Suppressor macrophage (primary cell): ENCODE measurements at places on chromosomes 12 and 14.

DNA sequence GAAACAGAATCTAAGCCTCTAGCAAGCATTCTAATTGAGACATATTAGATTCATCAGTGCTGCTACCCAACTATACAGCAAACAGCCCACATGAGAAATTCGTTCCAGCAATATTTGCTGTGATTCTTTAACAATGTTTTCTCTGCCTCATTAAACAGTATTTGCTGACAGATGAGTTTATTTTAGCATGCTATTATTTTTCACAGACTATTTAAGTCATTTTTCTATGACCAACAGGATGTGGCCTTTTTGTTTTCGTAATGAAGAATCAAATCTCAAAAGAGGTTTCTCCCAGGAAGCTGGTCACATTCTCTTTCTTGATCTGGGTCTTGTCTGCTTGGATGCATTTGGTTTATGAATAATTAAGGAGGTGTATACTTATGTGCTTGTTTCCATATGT, 23.2 kb upstream of the SERPINA12 start:
- no peak for DNase-seq

DNA sequence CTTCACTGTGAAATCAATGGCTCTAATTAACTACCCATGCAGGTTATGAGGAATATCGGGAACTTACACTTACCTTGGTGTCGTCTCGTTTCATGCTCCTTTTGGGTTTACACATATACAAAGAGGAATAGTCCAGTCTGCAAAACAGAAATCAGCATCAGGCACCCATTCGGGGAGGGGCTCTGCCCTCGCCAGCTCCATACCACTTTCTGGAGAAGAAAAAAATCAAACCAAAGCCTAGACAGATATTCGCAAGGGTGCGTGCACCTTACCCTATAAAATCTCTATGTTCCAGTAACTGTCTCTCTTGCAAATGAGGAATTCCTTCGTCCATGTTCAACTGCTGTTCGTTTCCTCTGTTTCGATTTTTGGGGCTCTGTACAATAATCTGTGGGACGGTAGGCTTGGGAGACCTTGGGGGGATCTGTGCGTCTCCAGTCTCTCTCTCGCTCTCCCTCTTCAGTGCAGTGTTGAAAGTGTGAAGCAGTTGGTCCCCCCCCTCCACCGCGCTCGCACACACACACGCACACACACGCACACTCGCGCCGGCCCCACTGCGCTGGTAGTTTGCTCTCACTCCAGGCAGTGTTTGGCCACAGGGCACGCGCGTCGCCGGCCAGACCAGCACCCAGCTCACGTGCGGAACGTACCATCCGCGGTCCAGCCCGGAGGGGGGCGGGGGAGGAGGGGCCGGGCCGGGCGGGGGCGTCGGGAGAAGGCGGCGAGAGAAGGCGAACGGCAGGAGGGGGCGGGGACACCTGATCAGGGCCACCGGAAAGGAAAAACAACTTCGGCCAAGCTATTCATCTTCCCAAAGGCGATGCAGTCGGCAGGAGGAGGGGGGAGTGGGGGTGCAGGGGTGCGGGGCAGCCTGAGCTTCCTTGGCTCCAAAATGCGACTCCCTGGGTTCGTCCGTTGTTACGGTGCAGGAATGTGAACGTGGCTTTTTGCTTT, at the start of gene BHLHE41:
Gene BHLHE41 (minus strand): TSS at position 592 of the 954 bp plus-strand sequence. CDS start 258 bp downstream, at position 334.
- peak; percentile 81 for DNase-seq

GRCh38 chr12:4454315-4454860, 8.8 kb upstream of the FGF6 start:
- DNase-seq = no peak

- peak; percentile 49 for DNase-seq
These were observed 1133.3 kb downstream of the BCL11B start for GRCh38 chr14:98138666-98139065.

DNA sequence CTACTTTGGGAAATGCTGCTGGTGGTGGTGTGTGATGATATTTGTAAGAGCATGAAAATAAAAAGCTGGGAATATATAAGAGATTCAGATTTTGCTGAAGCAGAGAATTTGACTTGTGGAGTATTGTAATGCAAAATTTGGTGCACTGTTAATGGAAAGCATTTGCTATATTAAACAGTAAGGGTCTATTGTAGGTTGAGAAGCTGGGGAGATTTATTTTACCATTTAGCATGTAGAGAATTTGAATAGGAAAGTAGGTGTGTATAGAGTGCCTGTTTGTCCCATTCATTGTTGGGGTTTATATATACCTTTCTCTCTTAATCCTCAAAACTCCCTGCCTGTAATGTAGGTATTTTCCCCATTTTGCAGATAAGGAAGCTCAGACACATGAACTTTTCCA, 48.4 kb downstream of the CRADD start:
- no peak for DNase-seq

DNA sequence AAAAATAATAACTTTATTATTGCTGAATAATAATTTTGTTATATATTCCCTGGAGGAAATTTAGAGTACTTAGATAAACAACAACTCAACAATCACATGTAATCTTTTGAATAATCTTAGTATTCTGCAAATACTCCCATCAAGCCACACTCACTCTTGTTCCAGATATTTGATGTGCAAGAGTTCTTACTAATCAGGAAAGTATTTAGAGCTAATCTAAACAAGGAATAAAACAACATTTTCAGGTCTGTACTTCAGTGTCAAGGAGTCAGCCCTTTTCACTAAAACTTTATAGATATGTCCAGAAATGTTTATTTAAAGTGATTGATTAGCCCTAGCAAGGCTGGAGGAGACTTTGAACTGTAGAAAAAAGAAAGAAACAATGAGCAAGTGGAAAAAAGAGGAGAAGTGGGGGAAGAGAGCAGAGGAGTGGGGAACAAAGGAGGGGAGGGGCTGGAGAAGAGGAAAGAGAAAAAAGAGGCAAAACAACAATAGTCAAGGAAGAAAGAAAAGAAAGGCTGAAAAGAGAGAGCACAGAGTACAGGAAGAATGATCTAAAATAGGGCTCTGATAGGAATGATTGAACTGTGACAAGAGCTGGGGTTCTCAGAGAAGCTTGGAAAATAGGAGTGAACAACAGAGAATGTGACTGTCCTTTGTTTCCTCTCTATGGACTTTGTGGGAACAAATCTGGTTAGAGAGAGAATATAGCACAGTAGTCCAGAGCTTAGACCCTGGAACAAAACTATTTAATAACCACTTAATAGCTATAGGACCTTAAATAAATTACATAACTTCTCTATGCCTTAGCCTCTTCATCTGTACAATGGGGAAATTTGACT, 238.7 kb downstream of the AKAP6 start:
- no peak for DNase-seq

DNA sequence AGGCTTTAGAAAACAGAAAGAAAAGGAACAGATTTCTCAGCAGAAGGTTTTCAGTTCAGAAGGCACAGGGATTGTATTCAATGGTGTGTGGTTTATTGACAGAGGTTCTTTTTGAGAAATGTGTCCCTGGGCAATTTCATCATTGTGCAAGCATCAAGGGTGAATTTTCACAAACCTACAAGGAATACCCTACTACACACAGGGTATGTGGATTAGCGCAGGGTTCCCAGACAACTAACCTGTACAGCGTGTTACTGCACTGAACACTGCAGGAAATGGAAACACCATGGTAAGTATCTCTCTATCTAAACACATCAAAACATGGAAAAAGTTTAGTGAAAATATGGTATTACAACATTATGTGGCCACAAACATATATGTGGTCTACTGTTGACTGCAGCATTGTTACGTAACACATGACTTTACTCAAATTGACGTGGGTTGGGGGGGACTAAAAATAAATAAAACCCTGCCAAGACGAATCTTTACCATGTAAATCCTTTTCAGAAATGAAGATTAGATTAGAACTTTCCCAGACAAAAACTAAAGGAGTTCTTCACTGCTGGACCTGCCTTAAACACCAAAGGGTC, 893.1 kb downstream of the TMEM121 start:
- DNase-seq = no peak

GRCh38 chr14:97233319-97233985, 436.3 kb downstream of the VRK1 start:
- no peak for DNase-seq

- DNase-seq = no peak
These were observed 35.9 kb downstream of the SLC15A4 start for GRCh38 chr12:128787827-128788226.

DNA sequence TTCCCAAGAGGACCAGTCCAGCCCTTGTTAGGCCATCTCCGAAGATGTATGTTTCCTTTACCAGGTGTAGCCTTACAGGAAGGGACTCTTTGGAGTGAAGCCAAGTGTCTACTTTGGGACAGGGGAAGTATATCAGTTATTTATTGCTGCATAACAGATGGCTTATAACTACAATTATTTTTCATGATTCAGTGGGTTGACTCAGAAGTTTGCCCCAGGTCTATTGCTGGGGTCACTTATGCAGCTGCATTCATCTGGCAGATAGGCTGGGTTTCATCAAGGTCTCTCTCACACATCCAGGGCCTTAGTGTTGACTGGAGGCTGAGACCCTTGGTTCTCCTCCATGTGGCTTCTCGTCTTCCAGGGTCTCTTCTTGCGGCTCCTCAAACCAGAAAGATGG, 170.1 kb downstream of the NRXN3 start:
- no peak for DNase-seq

DNA sequence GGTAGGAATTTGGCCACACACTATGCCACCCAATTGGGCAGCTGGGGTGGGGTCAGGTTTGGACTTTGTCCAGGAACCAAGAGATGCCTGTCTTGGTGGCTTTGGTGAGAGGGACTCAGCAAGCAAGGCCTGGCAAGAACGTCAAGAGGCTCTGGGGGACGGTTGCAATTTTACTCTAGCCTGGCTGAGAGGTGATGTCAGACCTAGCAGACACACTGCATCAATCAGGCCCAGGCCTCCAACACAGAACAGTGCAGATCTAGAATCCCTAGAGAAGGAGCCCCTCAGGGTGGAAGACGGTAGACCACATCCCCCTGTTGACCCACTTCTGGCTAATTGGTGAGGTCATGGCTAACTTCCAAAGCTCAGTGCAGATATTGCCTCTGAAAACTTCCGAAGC, 1.6 kb upstream of the UNC119B start:
- no peak for DNase-seq

GRCh38 chr14:68577802-68578541, 214.9 kb downstream of the ZFP36L1 start:
- DNase-seq = peak; percentile 97

DNA sequence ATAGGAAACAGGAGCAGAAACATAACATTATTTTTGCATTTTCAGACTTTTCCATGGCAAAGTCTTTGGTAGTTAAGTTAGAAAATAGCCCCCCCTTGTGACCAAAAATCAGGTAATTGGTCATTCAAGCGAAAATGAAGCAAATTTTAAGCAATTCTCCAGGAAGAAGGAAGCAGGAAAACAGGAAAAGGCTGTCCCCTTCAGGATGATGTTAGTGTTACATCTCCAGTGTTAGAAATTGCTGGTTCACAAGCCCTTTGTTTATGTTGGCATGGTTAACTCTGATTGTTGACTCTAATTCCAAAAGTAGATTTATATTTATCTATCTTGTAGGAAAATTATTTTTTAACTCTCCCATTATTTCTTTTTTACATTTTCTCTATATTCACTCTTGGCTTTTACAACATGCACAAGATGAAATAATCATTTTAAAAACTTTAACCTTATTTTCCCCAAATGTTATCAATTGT, 18.8 kb upstream of the GAS2L3 start:
- peak; percentile 84 for DNase-seq

- DNase-seq = no peak
These were observed 54.4 kb upstream of the TMEM263 start for GRCh38 chr12:106901276-106901675.

DNA sequence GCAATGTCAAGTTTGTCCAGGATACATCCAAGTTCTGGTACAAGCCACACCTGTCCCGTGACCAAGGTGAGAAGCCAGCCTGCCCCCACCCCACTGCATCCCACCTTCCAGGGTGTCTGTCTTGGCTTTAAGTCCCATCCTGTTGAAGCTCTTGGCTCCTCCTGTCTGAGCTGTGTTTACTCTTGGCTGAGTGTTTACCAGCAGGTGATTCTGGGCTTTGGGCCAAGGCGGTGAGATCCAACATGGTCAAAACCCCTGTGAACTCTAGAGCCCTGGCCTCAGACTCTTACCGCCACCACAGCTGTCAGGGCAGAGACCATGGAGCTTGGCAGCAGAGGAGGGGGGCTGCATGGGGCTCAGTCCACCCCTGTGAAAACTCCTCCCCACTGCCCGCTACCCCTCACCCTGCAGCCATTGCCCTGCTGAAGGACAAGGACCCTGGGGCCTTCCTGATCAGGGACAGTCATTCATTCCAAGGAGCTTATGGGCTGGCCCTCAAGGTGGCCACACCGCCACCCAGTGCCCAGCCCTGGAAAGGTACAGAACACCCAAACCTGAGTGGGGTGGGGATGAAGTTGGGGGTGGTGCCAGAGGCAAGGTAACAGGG, 11.6 kb downstream of the TNS2 start:
- no peak for DNase-seq

GRCh38 chr12:22821985-22822384, 197.0 kb downstream of the ETNK1 start:
- no peak for DNase-seq

DNA sequence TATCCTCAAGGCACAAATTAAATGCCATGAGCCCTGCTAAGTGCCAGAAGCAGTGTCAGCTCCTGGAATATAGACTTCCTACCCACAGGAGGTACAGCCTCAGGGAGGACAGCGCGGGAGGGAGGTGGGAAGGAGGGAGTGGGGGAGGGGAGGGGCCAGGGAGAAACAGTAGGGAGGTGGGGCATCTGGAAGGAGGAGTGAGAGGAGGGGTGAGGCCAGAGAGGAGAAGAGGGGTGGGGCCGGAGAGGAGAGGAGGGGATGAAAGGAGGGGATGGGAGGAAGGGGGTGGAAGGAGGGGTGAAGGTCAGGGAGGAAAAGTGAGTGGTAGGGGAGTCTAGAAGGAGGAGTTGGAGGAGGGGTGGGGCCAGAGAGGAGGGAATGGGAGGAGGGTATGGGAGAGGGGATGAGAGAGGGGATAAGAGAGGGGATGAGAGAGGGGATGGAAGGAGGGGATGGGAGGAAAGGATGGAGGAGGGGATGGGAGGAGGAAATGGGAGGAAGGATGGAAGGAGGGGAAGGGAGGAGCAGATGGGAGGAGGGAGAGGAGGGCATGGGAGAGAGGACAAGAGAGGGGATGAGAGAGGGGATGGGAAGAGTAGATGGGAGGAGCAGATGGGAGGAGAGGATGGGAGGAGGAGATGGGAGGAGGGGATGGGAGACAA, 9.2 kb upstream of the CCDC197 start:
- no peak for DNase-seq

GRCh38 chr12:57487055-57487596, 742 bp upstream of the MARS1 start:
- no peak for DNase-seq

GRCh38 chr12:114682785-114683708, 928 bp downstream of the TBX3 start:
- no peak for DNase-seq

DNA sequence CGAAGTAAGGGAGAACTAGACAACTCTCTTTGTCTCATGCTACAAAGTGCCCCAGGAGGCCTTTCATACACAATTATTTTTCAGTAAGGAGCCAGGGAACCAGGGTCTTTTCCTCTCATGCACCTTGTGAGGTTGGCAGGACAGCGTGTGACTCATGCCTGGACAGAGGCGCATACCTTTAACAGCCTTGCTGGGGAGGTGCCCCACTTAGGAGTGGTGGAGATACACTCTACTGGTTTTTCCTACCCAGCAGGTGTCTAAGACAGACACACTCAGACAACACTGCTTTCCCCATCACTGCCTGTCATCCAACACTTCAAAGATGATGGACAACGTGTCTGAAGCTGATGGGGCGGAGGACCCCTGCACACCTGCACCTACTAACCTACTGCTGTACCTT, 49.1 kb downstream of the B4GALNT3 start:
- no peak for DNase-seq

GRCh38 chr14:33359288-33359881, 420.7 kb downstream of the NPAS3 start:
- no peak for DNase-seq

- DNase-seq = no peak
These were observed 1417.4 kb upstream of the FLRT2 start for GRCh38 chr14:84112589-84112988.
